ENCODE measurements at places on chromosomes 13 and 19.

- DNase-seq = no peak
These were observed 5.0 kb upstream of the CDX2 start for GRCh38 chr13:27973961-27974662.

GRCh38 chr19:30848636-30849425, 476.6 kb downstream of the ZNF536 start:
- no peak for DNase-seq

DNA sequence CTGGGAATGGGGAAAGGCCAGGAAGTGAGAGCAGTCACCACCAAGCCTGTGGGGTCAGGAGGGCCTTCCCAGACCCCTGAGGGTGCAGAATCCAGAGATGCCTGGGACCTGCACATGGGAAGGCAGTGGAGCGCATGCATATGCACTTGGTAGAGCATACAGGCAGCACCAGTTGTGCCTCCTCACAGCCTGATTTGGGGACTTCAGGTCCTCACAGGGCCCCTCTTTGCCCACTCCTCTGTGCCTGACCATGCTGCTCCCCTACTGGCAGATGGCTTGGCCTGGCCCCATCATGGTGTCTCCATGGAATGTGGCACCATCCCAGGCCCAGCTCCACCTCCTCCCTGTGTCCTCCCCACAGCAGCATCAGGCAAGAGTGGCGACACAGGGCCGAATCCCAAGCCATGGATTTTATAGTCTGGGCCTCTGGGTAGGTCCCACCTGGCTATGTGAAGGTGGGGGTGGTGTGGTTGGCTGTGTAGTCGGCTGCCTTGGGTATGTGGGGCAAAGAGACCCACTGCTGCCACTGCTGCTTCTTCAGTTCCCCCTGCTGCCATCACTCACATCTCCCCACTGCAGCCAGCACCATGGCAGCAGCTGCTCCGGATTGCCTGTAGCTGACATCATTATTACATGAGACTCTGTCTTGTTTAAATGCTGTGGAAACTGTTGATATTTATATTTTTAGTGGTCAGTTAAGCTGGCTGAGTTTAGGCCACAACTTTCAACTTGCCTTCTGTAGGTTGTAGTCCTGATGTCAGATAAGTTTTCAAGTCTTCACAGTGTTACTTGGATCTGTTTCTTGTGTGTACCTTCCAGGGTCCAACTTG, 247.0 kb downstream of the GPC6 start:
- DNase-seq = no peak

GRCh38 chr19:1675633-1676350, 23.4 kb upstream of the TCF3 start:
- DNase-seq = no peak

GRCh38 chr13:50396001-50396400, 380.8 kb downstream of the KCNRG start:
- no peak for DNase-seq

DNA sequence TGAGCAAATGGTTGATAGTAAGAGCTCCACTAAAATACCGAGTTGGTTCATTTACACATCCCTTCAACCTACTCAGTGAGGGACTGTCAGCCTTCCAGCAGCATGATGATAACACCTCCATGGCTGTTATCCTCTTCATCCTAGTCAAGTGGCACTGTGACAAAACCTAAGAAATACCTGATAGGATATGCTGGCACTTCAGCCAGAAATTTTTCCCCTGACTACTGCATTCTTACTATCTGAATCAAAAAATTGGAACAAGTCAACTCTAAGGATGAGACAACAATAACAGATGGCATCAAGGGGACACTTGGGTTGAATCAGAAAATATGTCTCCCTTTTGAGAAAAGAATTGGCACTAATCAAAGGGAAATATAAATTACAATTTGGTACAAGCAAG, 193.9 kb downstream of the KCTD12 start:
- no peak for DNase-seq

DNA sequence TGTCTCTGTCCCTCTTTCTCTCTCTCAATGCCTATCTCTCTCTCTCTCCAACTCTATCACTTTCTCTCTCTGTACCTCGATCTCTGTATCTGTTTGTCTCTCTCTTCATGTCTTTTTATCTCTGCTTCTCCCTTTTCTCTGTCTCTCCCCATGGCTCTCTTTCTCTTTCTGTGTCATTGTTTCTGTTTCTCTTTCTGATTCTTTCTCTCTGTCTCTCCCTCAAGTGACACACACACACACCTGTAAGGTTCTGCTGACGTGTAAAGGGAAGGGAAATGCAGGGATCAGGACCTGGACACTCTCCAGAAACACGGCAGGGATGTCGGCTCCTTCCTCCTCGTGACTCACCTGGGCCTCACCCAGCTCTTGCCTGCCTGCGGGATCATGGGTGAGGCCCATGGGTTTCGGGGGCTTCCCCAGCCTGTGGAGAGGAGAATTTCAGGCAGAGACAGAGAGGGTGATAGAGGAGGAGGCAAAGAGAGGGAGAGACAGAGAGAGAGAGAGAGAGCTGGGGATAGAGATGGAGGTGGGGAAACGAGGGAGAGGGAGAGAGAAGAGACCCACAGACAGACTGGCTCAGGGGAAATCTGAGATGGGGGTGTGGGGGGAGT, 5.4 kb upstream of the PLAUR start:
- DNase-seq = no peak

GRCh38 chr19:54464630-54465425, 1.2 kb upstream of the LENG9 start:
- peak; percentile 77 for DNase-seq

DNA sequence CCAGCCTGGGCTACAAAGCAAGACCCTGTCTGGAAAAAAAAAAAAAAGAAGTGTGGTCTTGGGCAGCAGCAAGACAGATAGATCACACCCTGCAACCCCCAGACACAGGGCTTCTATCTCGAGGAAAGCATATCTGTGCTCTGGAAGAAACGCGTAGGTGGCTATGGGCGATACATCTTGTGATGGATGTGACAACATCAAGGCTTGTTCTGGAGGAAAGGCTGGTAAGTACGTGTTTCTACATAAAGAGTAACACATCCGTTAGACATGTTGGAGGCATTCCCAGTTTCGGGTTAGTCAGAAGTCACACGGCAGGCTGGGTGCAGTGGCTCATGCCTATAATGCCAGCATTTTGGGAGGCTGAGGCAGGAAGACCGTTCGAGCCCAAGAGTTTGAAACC, 6.6 kb upstream of the DHDH start:
- peak; percentile 3 for DNase-seq

DNA sequence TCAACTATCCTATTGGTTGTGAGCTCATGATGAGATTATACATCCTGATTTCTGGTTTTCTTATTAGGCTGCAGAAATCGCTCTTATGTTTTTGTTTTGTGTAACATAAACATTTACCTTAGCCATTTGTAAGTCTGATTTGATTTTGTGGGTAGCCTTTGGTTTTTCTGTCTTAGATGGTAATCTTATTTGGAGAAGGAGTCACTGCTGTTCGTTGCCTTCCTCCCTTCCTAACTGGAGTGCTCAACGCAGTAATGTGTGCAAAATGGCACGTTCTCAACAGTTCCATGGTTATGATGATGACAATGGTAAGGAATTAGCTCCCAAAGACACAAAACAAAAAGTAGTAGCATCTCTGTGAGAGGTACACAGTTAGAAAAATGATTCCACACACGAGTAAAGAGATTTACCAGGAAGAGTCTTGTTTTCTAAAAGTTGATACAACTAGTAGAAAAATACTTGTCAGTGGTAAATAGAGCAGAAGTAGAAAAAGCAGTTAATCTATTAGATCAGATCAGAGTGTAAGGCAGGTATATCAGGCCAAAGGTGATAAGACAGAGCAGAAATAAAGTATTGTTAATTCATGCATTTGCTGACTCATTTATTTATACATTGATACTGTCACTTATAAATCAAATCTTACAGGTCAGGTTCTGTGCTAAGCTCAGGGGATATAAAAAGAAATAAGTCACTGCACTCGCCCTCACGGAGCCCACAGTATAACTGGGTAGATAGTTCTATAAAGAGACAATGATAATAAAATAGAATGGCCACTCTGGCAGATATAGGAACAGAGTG, 270.0 kb downstream of the NALCN start:
- DNase-seq = no peak

DNA sequence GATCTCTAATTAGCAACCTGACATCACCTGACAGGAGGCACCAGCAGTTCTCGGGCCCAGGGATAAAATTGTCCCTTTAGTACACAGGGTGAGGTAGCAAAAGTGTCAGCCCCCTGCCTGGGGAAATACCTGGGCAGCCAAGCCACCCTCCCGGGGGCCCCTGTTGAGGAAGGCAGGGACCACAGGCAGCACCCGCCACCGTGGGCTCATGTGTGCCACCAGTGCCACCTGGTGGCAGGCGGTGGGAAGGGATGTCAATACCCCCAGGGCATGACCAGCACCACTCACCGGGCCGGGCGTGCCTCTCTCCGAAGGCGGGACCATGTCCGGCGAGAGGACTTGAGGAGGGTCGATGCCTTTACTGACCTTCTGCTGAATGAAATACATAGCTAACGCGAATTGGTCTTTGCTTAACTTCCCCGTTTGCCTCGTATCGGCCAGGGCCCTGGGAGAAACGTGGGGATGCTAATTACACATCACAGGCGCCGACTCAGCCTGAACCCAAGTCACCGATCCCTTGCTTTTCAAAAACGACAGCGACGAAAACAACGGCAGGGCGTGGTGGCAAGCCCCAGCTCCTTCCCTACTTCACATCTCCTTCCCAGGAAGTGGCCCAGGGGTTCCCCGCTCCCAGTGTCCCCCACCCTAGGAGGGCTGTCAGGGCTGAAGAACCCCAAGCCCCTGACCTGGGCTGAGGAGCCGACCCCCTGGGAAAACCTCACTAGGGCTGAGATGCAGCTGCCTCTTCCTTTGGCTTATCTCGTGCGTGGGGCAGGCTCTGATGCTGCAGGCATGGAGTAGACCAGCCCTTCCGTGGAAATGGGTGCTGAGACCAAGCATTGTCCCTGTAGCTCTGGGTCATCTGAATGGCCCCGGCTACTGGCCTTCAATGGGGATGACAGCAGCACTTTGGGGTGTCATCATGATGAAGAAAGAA, 53.8 kb downstream of the EPS15L1 start:
- DNase-seq = no peak

DNA sequence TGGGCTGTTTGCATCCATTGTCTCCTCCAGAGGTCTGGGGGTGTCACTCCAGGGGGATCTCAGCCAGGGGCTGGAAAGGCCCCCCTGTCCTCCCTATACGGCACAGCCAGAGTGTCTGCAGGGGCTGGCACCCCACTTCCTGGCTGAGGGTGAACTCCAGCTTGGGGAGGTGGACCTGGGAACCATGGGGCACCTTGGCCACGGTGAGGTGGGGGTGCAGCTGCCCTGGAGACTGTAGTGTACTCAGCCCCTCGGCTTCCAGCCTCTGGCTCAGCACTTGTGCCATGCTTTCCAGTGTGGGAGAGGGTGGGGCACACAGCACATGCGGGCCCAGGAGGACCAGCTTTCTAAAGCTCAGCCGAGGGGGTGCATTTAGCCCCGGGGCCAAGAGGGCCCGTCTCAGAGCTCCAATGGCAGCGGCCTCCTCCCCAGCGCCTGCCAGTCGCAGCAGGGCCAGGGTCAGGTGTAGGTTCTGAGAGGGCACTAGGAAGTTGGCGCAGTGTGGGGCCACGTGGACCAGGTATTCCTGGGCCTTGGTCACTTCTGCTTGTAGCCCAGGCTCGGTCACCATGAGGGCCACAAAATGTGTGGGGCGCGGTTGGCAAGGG, 1.4 kb downstream of the LENG9 start:
- DNase-seq = no peak

DNA sequence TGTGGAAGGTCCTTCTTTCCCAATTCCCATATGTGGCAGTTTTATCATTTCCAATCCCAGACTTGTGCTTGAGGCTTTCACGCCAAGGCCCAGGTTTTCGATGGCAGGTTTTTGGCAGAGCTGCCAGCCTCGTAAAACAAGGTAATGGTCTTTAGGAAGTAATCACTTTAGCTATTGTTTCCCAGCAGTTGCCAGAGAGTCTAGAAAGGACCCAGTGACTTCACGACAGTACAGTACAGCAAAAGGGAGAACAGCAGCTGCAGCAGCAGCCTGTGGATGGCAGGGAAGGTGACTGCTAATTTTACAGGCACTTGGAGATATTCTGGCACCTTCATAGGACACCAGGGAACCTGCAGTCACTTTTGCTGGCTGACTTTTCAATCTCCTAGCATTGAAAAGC, 291.6 kb upstream of the MAB21L1 start:
- DNase-seq = no peak

GRCh38 chr13:79311386-79311785, 94.7 kb downstream of the RBM26 start:
- DNase-seq = no peak

DNA sequence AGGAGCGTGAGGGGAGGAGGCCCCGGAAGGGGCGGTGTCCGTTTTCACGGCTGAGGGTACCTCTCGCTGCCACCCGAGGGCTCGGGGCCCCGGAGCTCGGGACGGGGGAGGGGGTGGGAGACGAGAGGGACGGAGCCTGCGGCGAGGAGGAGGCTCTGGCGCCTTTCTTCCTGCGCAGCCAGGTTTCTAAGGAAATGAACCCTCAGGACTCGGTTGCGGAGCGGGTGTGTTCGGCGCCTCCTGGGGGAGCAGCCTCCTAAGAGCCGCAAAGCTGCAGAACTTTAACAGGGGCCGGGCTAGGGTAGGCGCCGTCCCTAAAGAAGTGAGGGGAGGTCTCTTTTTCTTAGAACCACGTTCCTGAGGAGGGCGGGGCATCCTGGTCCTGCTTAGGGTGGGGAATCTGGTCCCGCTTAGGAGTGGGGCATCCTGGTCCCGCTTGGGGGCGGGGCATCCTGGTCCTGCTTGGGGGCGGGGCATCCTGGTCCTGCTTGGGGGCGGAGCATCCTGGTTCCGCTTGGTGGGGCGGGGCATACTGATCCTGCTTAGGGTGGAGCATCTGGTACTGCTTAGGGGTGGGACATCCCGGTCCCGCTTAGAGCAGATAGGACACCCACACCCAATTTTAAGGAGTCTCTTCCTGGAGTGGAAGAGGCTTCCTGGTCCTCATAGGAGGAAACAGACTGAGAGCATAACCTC, 6.2 kb downstream of the SYT5 start:
- DNase-seq = no peak

DNA sequence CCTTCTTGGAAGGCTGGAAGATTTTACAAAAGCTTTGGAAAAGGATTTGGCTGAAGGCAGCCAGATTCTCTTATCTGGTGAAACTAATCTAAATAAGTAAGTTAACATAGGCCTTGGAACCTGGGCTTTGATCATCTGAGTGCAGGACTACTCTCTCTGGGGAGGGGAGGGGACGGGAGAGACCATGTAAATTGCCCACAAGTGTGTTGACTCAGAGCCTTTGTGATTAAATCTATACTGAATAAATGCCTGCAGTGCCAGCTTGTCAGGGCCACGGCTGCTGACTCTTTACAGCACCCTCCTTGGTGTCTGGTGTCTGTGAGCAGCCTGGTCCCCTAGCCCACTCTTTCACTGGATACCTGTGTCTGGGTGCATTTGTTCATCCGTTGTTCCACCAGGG, 251.4 kb downstream of the ITGBL1 start:
- no peak for DNase-seq

DNA sequence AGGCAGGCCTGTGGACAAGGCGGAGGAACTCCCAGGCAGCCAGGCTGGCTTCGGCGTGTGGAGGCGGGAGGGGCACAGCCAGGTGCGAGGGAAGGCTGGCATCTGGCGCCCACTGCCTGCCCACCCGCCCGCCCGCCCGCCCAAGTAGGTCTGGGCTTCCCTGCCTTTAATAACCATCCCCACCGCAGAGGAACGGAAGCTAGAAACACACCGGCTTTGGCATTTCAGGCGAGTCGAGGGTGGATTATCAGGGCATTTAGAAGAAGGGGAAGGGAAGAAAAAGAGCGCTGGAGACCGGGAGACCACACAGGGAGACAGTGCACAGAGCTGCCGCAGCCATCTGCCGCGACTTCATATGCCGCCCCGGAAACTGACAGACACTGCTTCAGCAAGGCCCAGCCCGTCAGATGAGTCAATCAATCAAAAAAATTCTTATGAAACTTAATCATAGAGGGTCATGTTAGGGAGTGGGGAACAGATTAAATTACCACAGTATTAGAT, 199.7 kb downstream of the TSHZ3 start:
- no peak for DNase-seq
